ENCODE measurements at places on chromosomes 2 and 18. TPM values are rescaled to one million over a fixed set of nuclear protein-coding genes. Genes with fewer than 3 reads are reported as not detected.

GPR45 gene
- total RNA-seq: not detected

GRCh38 chr18:61471541-61471940 lies 138.3 kb downstream of the CDH20 start:
- DNase-seq: no peak

DNA sequence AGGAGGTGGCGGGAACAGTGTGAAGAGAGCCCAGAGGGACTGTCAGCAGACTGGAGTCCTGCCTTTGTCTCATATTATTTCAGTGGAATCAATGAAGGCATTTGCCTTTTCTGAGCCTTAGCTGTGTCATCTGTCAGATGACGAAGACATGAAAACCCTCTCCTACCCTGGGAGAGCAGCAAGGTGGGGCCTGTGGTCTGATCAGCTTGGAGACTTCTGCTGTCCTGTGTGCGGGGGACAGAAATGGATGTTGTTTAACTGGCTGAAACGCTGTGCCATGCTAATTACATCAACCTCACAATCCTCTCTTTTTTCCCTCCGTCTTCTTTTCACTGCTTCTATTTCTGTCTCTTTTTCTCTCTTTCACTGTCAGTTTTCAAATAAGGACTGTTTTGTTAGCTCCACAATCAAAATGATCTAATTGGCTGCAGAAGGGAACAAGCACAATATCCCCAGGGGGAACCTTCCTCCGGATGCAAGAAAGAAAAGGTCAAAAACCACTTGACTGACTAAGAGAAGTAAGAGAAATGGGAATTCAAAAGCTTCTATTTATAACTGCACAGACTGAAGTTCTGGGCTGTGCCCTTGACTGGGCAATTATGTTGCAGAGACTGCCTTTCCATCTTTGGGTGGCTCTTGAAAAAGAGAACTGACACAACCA lies 340.1 kb downstream of the CLIP4 start:
- no peak for DNase-seq

DNA sequence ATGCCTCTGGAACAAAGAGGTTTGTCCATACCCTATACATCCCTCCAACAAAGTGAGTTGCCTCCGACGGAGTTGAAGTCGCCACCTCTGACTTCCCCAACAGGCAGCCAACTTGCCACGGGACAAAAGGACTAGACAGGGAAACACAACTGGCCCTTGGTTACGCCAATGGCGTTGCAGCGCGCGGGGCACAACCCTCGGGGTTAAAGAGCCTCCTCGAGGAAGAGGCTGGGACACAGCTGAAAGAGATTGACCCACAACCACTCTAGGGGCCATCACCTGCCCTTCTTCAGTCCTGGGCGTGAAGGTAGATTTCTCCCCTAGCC lies 545 bp downstream of the GTF3C2 start:
- no peak for DNase-seq

DNA sequence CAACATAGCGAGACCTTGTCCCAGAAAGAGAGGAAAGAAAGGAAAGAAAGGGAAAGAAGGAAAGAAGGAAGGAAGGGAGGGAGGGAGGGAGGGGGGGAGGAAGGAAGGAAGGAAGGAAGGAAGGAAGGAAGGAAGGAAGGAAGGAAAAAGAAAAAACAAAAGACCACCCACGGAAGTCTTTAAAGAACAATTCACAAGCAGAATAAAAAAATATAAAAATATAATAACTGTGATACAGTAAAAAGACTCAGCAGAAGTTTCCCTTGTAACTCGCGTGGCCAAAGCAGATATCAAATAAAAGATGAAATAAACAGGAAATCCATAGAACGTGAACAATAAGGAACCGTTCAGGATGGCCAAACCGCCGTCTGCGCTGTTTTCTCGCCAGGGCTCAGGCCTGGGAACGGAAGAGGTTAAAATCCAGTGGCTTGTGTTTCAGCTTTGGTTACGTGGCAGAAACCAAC lies 1.2 kb upstream of the SLC1A4 start:
- DNase-seq: no peak

DNA sequence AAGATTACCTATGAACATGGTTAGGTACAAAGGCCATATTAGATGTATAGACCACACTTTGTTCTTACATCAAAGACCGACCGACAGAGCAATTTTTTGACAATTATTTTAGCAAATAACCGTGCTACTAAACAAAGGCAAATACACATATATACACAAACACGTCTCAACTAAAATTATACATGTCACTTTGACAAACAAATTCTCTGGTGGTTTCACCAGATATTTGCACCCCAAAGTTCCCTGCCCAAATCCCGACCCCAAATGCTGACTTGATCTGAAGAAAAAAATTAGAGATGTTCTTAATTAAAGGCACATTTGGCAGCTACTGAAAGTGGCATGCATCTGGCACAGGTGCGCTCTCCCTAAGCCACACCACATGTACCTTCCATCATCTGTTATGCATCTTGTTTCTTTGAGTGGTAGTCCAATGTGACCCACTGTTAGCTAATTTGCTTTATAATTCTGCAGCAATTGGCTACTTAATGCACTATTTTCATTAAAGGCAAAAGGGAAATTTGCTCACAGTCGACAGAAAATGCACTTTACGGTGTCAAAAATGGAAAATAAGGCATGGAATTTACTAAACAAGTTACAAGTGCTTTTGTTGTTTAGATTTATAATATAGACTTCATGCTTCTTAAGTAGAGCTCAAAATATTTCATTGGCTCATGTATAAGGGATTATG lies 92.1 kb downstream of the ARHGEF33 start:
- DNase-seq: no peak

DNA sequence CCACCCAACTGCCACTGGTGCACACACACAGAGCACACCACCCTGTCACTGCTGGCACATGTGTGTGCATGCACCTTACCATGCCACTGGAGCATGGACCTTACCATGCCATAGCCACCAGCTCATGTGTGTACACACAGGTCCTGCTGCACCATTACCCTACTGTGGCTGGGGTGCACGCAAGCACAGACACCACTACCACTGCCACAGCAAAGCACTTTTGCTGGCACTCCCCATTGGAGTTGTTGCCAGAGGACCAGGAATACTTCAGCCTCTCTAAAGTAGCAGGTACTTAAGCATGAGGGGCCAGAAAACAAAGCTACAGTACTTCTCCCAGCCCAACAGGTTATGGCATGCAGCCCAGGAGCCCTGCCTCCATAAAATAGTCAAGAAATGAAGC lies 404.8 kb downstream of the MBD2 start:
- no peak for DNase-seq

DNA sequence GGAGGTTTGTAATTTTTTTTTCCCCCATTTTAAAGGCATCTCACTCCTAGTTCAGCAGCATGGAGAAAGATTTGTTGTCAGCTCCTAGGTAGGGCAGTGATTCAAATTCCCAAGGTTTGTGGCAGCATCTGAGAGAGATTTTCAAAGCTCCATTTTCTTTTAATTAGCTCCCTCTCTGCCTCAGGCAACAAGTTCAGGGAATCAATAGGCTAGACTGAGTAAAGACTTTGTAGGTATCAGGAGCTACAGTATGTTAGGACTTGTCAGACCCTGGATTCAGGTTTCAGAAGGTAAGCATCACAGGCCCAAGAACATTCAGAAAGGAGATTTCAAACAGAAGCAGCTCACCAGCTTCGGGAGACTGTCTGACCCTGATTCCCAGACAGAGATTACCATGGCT lies 273.3 kb upstream of the ERBB4 start:
- no peak for DNase-seq

Data from left ventricle myocardium inferior (tissue), 1 donor.